Stimulated activated CD4-positive, alpha-beta T cell treated with anti-CD3 and anti-CD28 coated beads, Interleukin-12 subunit alpha, Interleukin-12 subunit beta, amount 100 ng/mL, for 48 hours (primary cell): ENCODE measurements at places on chromosomes 5 and 9.

DNA sequence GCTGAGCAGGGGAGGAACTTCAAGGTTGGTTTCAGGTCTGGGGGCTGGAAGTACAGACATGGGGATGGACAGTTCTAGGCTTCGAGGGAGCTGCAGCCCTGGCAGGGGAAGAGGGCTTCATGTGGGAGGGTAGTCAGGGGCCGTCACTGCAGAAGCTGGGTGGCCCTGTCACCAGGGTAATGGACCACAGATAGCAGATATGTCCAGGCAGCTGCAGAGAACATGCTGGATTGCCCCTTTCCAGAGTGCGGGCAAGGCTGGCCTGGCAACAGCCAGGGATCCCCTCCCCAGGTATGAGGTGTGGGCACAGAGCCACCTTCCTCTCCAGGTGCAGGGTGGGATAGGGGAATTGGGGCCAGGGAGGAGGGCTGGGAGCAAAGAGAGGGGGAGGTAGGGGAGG is 206.5 kb downstream of the GADD45G start:
- DNase-seq = no peak

DNA sequence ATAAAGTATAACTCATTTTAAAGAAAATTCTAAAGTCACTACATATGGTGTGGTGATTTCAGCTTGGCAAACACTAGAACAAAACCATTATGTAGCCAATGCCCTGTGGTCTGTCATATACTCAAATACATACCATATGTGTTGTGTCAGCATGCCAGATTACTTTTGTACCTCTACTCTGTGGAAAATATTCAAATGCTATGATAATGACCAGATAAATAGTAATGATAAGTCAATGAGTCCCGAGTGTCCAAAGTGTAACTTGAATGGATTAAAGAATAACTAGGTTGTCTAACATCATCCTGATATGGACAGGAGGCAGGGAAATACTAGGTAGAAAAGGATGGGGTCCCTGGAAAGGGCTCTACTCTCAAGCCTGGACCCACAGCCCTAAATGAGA is 58.0 kb upstream of the IL6ST start:
- no peak for DNase-seq

- no peak for DNase-seq
These were observed 5.1 kb upstream of the POU5F2 start for GRCh38 chr5:93746406-93747056.

DNA sequence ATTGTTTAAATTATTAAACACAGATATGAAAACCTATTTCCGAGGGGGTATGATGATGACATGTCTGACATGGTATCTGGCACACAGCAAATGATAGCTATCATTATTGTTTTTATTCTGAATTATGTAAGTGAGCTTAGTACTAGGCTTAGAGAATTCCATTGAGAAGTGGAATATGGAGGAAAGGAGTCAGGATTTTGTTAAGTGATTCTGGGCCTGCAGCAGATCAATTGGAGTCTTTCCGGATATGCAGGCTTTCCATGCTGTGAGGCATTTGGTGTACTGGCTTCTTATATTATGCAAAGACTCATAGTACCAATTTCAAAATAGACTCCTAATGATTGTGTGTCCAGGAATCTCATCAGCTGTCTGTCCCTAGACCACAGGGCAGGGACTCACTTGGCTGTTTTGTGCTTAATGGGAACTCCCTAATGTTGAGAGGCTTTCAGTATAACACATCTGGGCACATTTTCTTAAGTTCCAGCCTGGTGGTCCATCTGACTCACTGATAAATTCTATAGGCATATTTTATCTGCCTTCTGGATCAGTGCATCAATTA is 180.0 kb upstream of the KLF9 start:
- DNase-seq = no peak

- DNase-seq = no peak
These were observed 97.4 kb downstream of the CDK5RAP2 start for GRCh38 chr9:120482424-120483186.

DNA sequence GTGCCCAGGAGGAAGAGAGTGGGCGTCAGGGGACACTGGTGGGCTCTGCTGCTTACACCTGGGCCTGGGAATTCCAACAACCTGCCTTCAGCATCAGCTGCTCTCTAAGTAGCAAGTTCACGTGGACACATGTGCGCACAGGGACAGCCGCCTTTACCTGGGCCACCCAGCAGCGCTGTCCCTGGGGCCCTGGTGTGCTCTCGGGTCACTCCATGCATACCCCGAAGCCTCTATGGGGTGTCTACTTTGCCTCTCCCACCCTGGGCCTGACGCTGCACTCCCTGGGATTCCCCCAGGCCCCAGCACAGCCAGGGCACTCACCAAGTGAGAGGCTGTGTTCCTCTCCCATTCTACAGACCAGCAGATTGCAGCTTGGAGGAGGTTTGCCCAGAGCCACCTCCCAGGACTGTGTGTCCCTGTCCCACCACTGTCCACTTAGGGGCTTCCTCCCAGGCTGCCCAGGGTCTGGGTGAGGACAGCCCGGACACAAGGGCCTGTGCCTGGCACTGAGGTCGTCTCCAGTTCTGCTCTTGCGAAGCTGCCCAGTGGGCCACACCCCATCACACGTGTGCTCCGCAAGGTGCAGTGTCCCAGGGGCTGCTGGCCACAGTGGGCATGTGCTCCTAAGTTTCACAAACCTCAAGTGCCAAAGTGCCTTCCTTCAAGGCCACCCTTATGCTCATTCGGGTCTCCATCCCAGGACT is 5.9 kb downstream of the NINJ1 start:
- DNase-seq = no peak

- DNase-seq = no peak
These were observed 135.9 kb upstream of the LIFR start for GRCh38 chr5:38692346-38692745.

DNA sequence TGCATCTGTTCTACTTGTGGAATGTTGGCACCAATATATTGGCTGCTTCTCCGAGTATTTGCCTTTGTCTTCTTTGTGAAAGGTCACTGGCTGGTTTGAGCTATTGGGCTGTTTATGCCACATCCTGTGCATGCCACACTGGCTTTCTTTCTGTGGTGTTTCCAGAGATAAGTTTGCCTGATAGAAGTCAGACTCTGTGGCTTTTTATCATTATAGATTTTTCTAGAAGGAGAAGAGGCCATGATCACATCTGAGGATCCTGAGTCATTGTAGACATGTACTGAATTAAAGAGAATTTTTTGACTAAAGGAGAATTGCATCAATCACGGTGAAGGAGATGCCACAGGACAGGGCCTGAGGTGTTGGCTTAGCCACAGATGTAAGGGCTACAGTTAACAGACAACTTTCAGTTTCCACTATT is 26.5 kb upstream of the CDKN2B start:
- DNase-seq = no peak

GRCh38 chr5:44260793-44261192 is 128.4 kb downstream of the FGF10 start:
- DNase-seq = no peak

GRCh38 chr5:10118150-10118549 is 131.5 kb downstream of the ATPSCKMT start:
- DNase-seq = no peak

DNA sequence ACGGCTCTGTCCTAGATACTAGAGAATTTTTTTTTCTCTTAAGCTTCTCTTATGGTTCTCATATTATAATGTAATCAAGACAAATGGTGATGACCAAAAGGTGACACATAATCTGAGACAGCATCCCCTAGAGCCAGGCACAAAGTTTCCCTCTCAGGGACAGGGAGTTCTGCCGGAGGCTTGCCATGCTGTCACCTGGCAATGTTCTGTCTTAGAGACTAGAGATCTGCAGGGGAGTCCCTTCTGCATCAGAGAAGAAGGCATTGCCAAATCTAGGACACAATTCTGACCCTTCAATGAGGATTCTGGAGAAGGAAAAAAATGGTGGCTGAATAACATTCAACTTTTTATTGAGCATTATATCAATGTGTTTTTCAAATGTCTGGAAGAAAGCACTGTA is 261.2 kb upstream of the TRPC7 start:
- no peak for DNase-seq

- DNase-seq = no peak
These were observed 82.1 kb downstream of the GRIA1 start for GRCh38 chr5:153572411-153573145.

DNA sequence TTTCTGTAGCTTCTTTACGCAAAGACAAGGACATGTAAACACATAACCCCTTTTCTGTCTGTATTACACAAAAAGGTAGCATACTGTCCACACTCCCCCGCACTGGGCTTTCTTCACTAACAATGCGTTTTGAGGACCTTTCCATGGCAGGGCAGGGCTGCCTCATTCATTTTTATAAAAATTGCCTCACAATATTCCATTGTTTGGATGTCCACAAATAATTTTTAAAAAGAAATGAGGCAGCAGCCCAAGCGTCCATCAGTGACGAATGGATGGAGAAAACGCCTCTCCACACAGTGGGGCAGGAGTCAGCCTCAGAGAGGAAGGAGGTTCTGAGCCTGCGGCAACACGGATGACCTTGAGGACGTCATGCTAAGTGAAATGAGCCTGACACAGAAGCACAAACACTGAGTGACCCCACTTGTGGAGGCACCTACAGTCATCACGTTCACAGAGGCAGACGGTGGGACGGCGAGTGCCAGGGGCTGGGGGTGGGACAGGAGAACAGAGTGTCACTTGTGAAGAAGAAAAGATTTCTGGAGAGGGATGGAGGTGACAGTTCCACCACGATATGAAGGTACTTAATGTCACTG is 67.8 kb downstream of the RASGEF1C start:
- no peak for DNase-seq

DNA sequence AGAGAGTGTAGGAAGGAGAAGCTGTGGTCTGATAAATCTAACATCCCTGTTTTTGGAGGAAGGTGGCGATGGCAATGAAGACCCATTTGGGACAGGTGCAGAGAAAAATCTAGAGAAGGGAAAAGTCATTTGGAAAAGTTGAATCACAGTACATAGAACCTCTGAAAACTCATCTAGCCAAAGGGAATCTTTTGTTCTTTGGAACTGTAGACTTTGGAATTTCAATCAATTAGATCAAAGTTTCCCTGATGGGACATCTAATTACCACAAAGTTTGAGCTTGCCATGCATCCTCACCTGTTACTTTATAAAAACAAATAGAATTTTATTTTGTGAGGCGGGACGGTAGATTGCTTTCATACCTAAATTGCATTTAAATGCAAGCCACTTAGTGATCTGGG is 294.9 kb downstream of the TRPM3 start:
- no peak for DNase-seq
